HAP-1 (cell line): ENCODE measurements at places on chromosomes 16 and 17.

DNA sequence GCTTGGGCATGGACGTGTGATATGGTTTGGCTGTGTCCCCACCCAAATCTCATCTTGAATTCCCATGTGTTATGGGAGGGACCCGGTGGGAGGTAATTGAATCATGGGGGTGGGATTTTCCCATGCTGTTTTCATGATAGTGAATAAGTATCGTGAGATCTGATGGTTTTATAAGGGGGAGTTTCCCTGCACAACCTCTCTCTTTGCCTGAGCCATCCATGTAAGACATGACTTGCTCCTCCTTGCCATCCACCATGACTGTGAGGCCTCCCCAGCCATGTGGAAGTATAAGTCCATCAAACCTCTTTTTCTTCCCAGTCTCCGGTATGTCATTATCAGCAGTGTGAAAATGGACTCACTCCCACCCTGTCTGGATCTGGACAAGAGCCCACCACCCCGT lies 393.4 kb downstream of the SEC14L1 start:
- no peak for DNase-seq

DNA sequence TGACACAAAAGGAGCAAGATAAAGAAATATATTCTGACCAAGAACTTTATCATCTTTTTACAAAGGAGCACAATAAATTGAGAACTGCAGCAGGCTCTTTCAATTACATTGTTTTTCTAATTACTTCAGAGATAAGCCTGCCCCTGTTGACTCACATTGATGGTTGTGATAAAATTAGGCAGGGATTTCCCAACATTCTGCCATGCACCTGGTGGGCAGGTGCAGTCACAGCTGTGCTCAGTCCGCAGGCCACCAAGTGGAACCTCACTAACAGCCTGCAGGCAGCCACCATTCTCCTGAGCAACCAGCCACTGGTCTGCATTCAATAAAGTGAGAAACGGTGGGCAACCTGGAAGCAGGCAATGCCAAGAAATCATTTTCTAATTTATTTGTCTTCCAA lies 5.1 kb downstream of the FANCA start:
- no peak for DNase-seq

GRCh38 chr16:79212114-79212791 lies 388.3 kb downstream of the MAF start:
- no peak for DNase-seq

- no peak for DNase-seq
Observed at GRCh38 chr16:9950658-9951057, 231.6 kb downstream of the GRIN2A start.

- DNase-seq, result no peak
Observed at GRCh38 chr17:41480136-41480535, 815 bp downstream of the KRT35 start.

- no peak for DNase-seq
Observed at GRCh38 chr17:29733166-29733565, 110.5 kb upstream of the CORO6 start.

DNA sequence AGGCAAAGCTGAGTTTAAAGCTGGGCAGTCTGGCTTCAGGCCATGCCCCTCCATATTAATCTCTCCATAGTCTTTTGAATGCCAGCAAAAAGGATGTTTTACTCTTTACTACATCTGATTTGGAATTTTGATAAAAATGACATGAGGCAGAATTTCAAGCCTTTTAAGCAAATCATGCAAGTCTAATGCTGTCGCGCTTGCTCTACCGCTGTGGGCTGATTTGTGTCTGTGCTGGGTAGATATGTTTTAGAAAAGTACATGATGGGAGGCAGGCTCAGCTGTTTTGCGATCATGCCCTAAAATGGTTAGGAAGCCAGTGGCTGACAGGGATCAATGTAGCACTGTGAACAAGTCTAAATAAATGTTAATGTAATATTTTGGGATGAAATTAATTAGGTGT lies 311.9 kb downstream of the CA10 start:
- no peak for DNase-seq

DNA sequence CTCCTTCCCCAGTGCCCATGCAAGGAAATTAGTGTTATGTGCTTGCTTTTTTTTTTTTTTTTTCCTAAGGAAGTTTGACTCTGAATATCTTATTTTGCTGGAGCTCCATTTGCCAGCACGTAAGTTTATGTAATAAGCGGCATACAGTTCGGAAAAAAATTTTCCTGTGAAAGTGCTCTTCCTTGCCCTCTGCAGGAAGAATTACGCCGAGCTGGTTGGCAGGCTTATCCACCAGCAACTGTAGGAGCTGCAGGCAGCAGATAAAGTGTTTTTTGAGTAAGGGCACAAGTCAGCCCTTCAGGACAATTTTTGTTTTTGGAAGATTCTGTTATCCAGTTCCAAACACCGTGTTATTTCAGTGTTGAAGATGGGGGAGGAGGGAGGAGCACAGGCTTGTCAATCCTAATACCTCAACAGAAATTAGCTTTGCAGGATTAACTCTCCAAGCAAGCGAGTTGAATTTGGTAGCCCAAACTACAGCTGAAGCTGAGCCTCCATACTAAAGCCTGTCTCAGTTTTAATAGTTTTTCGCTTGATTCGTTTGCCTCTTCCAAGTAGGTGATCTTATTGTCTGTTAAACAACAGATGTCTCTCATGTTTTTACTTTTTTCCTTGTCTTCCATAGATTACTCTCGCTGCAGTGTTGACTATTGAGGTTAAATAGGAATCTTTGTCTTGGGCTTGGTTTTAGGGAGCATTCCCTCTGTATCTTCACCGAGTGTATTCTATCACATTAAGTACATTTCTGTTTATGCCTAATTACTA lies 1.1 kb downstream of the SPECC1 start:
- peak; percentile 50 for DNase-seq

GRCh38 chr17:41967921-41968578 lies 1.5 kb downstream of the CNP start:
- no peak for DNase-seq

GRCh38 chr17:31329221-31329620 lies 7.8 kb upstream of the EVI2A start:
- no peak for DNase-seq

- DNase-seq, result no peak
Observed at GRCh38 chr16:28192806-28193529, 18.8 kb downstream of the XPO6 start.

DNA sequence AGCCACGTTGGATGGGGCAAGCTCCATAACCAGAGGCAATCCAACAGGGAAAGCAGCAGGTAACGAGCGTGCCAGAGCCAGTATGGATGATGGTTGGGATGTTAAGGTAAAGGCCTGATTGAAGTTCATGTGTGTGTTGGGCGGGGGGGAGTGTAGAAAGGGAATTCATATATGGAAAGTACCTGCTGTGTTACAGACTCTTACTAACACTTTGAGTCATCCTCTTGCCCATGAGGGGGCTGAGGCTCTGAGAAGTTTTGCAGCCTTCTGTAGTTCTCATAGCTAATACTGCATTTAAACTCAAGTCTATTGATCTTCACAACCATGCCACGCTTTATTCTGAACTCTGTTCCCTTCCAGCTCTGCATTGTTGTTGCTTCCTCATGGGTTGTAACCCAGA lies 28.5 kb downstream of the SYCE1L start:
- DNase-seq, result no peak

GRCh38 chr16:85286066-85286831 lies 174.0 kb upstream of the CIBAR2 start:
- no peak for DNase-seq

GRCh38 chr17:81309140-81309858 lies 14.2 kb upstream of the SLC38A10 start:
- peak; percentile 74 for DNase-seq

GRCh38 chr17:13346996-13347762 lies 254.6 kb downstream of the HS3ST3A1 start:
- no peak for DNase-seq

DNA sequence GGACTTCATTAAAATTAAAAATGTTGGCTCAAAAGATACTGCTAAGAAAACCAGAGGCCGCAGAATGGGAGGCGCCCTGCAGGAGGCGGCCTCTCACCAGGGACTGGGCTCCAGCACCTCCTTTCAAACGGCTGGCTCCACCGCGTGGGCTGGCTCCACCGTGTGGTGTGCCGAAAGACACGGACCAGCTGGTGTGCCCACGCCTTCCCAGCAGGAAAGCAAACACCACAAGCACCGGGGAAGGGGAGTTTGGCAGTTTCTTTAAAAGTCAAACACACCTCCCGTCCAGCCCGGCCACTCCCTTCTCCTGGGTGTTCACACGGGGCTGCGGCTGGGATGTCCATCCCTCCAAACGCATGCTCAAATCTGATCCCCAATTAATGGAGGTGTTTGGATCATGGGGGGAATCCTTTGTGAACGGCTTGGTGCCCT lies 13.9 kb downstream of the HAGH start:
- DNase-seq, result peak; percentile 6

GRCh38 chr17:31308372-31309334 lies 5.2 kb downstream of the EVI2B start:
- no peak for DNase-seq
